CD4-positive, alpha-beta memory T cell (primary cell): ENCODE measurements at places on chromosomes 2 and 18.

GRCh38 chr18:25786758-25787157, 303.7 kb downstream of the SS18 start:
- DNase-seq: no peak

DNA sequence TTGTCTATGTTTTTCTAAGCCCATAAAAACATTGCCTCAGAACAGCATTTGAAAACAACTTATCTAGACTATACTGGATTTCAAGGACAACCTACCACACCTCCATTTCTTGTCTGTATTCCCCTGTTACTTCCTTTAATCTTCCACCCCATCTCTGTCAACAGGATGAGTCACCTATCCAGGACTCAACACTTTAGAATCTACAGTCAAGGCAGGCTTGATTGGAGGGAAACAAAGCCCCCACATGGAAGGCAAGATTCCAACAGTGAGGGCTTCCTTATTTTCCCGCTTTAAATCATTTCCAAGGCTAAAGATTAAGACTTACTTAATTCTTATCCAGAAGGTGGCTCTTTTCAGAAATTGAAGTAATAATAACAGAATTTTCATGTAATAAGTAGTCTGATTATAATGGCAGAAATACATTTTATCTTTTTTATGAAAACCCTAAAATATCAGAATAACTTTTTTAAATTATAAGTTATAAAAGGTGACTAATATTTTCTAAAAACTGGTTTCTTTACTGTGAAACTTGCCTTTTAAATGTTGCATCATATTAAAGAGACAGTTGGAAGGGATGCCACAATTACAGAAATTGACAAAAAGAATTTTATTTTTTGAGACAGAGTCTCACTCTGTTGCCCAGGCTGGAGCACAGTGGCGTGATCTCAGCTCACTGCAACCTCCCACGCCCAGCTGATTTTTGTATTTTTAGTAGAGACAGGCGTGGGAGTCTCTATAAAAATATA, 138.7 kb upstream of the CCDC150 start:
- DNase-seq: no peak

DNA sequence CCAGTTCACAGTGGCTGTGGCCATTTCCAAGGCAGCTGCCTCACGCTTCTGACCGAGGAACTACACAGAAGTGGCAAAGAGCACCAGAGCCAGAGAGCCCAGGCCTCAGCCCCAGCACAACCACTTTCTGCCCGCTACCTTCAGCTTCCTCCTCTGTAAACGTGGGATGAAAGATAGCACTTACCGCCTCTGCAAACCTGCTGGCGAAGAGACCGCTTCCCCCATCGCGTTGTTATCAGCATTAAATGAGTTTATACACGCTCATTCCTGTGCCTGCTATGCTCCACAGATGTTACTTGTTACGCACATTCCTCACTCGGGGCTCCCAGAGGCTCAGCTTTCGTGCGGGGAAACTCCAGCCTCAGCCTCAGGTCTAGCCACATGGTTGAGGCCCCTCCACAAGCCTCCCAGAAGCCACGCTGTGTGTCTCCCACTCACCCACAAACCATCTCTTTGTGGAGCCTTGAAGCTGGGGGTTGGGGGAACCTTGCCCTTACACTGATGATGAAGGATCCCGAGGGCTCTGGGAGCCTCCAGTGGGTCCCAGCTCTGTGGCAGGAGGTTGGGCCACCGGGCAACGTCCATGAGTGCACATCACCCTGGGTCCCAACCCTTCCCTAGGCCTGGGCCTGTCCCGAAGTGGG, 63.3 kb upstream of the SMAD7 start:
- no peak for DNase-seq

- DNase-seq: no peak
Measured at GRCh38 chr18:34862561-34862960, 152.5 kb downstream of the DTNA start.

DNA sequence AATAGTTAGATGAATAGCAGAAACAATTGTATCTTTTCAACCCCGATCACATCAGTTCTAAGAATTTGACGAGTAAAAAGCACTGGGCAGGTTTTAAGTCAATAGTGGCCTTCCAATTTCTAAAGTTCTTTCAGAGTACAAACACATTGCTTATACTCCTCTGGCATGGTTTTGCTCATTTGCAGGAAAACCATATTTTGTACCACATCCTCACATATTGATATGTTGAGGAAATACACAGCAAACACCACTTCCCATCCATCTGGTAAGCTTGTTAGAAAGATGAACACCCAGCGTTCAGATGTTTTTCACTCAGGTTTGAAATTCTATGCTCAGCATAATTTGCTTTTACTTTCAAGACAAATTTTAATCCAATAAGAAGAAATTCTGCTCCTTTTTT, 344.6 kb upstream of the ACVR2A start:
- DNase-seq: peak; percentile 62

GRCh38 chr2:181117206-181117925, 137.0 kb downstream of the UBE2E3 start:
- DNase-seq: no peak

DNA sequence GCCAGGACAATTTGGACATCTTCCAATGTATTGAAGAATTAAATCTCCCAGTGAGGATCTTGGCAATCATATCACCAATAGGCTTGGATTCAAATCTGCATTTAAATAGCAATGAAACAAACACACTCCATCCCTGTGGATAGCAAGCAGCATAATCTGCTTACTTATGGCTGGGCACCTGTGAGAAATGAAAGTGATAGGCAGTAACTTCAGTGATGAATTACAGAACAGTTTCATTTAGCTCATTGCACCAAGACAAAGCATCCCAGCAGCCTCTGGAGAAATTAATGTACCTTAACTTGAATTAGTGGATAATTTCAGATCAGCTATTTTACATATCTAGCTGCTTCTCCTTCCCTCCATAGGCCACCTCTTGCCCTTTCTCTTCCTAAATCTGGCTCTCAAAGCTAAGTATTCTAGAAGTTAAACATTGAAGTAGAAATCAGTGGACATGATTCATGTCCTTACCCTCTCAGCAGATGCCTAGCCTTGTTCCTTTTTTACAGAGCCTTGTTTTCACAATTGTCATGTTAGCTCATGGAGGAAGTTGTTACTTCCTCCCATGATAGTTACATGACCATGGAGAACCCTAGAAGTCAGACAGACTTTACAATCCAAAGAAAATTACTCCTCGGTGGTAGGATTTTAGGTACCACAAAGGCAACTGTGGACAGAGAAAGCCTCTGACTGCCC, 88.5 kb upstream of the TACR1 start:
- DNase-seq: no peak

DNA sequence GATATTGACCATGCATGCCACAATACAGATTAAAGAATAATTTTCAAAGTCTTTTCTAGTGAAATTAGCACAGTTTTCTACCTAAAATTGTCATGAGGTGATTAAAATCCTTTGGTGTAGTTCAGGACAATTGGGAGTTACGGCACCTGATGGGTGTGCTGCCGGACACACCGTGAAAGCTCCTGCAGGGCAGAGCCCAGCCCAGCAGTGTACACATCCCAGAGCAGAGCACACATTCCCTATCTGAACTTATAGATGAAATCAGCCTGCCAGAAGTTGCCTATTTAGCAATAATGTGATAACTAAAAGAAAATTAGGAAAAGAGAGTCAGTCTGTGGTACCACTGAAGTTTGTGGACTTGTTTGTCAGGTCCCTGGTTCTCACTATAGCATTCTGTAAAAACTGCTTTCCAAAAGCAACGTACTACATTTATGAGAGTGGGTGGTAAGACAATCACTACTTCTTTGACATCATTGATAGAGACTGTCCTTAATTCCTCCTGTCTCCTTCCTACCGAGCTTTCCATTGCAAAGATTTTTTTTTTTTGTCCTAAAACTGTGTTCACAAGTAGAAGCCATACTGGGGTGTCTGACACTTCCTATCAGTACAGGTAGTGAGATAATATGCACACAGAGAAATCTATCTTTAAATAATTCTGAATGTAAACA, 3.4 kb downstream of the CYTIP start:
- DNase-seq: no peak

- no peak for DNase-seq
Measured at GRCh38 chr2:234048049-234048448, 2.5 kb upstream of the SPP2 start.

DNA sequence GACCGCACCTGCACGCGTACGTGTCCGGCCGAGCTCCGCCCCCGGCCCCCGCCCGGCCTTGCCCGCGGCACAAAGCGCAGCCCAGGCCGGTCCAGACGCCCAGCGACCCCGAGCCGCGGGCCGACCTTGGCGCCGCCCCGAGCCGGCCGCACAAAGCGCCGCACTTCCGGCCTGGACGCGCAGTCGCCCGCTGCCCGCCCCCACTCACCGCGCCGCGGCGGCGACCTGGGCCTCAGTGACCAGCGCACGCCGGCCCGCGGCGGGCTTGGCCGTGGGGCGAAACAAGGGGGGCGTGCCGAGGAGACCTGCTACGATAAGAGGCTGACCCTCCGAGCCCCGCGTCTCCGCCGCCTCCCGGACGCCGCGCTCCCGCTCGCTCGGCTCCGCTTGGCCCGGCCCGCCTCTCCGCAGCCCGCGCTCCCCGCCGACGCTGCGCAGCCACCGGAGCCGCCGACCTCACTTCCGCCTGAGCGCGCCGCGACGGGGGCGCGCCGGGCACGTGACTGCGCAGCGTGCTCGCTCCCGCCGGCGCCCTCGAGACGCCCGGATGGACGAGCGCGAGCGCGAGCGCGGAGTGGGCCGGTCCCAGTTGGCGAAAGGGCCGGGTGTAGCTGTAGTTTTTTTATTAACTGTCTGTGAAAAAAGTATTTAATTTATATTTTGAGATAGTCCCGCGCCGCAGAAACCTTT, at the start of gene FAM168B:
FAM168B (minus strand) TSS at position 455 of the 690 bp plus-strand sequence. CDS start 10,814 bp downstream, outside the sequence.
- DNase-seq: peak; percentile 91

- DNase-seq: no peak
Measured at GRCh38 chr2:84629550-84629949, 113.3 kb downstream of the DNAH6 start.

- DNase-seq: no peak
Measured at GRCh38 chr2:25740810-25741381, 67.5 kb upstream of the DTNB start.

DNA sequence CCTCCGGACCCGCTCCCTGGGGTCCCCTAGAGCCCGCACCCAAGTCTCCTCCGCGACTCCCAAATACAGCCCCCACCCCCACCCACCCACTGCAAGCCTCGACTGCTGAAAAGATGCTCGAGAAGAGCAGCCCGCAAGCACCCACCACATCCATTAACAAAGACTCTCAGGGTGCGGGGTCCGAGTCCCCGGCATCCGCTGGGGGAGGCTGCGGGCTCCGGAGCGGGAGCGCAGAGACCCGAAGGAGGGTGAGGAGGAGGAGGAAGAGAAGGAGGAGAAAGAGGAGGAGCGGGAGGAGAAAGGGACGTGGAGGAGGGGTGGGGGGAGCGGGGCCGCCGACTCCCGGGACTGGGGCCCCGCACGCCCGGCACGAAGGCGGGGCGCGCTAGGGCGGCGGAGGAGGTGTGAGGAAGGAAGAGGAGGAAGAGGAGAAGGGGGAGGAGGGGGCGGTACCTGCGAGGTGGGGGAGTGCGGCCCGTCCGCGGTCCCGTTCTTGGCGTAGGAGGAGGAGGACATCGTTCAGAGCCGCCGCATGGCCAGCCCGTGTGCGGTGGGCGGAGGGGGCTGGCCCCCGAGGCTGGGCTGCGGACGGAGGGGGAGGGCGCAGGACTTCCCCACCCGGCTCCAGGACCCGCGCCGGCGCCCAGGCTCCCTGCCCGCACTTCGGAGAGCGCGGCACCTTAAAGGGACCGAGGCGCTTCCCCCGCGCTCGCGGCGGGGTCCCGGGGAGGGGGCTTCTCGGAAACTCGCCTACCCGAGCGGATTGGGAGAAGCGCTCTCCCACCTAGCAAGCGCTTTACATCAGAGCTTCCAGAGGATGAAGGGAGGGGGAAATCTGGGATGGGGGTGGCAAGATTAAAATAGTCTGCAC, at the start of gene CACNB4:
CACNB4 (minus strand) TSS at position 549 of the 871 bp plus-strand sequence.
- DNase-seq: no peak

DNA sequence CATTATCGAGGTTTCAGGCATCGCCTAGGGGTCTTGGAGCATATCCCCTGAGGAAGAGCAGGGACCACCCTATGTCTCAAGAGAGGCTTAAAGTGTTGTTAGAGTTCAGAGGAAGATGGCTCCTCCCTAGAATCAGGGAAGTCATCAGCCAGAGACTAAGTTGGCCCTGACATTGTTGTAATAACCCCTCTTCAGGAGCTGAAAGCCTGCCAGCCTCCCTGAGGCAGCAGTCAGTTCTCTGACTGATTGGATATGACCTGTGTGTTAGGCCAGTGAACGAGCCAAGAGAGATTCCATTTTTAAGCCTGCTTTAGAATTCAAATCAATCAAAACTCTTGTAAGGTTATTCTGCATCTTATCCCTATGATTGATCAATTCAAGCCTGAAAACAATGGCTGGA, 34.9 kb downstream of the ARHGAP28 start:
- no peak for DNase-seq

DNA sequence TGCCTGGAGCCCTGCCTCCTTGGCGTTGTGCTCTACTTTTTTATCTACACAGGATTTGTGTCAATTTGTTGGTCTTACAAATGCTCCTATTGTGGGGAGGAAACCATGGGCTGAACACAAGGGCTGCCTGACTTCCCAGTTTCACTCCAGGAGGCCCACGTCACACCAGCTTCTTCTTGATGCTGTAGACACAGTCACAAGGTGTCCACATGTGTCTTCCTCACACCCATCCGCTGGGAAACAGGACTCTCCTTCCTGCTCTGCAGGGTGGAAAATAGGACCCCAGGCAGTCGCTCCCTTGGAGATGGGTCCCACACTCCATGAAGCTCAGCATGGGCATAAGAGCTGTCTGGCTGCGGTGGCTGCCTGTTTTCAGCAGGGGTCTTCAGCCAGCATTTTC, 468.2 kb downstream of the EPHA4 start:
- no peak for DNase-seq

DNA sequence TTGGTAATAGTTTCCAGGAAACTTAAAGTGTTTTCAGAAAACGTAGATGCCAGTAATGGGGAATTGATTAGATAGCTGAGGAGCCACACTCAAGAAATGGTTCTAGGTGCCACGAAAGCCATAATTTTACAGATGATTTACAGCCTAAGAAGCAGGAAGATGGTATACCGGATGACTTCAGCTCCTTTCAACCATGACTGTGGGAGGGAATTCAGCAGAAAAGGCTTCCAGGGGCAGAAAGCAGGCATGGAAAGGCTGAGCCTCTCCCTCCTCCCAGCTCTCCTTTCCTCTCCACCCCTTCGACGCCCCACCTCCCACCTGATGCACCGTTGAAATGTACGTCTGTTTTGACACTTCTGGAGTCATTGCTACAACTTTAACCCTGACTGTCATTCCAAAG, 68.6 kb upstream of the SMIM21 start:
- no peak for DNase-seq

DNA sequence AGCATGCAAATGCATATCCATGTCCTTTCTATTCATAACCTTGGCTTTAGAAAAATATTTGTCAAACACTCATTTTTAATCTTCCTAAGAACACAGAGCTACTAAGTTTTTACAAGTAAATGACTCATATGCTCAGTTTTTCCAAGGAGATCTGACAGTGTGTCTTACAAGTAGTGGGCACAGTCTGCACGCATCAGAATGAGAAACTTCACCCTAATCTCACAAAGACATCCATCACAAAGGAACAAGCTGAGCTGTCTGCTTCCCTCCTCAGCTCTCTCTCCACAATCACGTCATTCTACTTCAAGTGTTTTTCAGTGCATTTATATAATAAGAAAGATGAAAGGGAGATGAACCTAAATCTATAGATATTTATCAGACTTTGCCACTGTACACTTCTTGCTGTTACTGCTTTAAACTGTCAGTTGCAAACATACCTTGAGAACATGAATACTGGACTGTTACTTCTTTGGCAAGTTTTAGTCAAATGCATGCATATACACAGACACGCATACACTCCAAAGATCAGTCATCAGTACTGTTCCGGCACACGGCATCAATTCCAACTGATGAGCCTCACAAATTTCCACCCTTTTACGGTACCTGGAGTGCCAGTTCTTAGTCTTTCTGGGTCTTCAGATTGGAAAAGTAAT, 75.7 kb downstream of the RBMS1 start:
- peak; percentile 37 for DNase-seq
